ENCODE measurements at places on chromosomes 1 and 21.

- no peak for DNase-seq
Observed at GRCh38 chr21:36122977-36123376, 11.9 kb upstream of the CBR3 start.

- no peak for DNase-seq
Observed at GRCh38 chr1:42114229-42114628, 39.0 kb upstream of the GUCA2B start.

GRCh38 chr1:24986372-24986965, 56.4 kb upstream of the RUNX3 start:
- DNase-seq, result no peak

GRCh38 chr1:74693473-74693872, 19.9 kb upstream of the ERICH3 start:
- no peak for DNase-seq

GRCh38 chr1:246213502-246213901, 293.6 kb downstream of the SMYD3 start:
- no peak for DNase-seq

DNA sequence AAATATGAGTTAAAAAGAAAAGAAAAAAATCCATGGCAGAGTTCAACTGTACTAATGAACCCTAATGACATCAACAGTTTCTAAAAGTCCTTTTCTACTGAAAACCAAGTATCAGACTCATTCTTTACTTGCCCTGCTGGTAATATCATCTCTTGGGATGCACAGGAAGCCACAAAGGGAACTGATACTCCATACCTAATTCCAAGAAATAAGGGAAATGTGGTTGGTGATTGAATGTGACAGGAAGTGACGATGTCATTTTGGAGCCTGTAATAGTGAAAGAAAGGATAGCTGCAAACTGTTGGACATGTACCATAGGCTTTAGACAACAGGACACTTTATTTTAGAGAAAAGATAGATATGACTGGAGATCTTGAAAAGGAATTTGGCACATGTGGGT, 98.7 kb upstream of the VAV3 start:
- DNase-seq, result no peak

DNA sequence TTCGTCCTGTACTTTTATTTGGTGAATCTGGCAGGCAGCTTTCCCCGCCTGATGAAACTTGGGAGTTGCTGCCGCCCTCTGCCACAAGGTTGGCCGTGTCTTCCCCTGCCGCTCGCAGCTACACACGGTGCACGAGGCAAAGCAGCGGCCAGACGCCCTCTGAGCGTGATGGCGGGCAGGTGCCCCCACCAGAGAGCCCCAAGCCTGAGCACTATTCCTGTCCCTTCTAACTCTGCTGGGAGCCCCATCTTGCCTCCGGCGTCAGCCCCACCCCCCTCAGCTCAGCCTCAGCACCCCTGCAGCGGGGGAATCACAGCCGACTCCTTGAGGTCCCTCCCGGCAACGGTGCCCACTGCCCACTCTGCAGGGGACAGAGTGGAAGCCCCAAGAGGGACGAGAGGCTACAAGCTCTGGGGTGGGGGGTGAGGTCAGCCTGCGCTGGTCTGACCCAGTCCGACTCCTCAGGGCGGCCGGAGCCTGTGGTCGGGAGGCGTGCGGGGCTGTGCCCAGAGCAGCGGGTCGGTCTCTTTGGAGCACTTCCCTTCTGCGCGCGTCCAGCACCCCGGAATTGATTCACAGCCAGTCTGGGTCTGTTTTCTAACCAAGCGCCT, 41.3 kb downstream of the RIPK4 start:
- peak; percentile 74 for DNase-seq

GRCh38 chr1:236509647-236510401, 14.0 kb upstream of the LGALS8 start:
- DNase-seq, result no peak

GRCh38 chr1:59446257-59446901, 149.5 kb downstream of the FGGY start:
- no peak for DNase-seq

- DNase-seq, result no peak
Observed at GRCh38 chr21:35116777-35117176, 67.7 kb upstream of the RUNX1 start.

DNA sequence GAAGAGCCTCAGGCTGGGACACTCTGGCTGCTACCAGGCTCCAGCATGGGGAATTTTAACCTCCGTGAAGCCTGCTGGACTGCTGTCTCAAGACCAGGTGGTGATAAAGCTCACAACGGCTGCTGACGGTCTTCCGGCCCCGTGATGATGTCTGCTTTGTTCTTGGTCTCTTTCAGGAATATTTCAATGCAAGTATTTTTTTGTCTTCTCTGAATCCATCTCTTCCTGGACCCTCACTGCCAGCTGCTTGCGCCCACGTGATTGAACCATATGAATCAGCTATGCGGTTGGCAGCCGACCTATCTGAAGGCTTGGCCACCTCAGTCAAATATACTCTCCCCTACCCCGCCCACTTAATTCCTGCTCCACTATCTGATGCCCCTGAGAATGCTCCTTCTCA, 14.6 kb upstream of the SLC6A17 start:
- DNase-seq, result no peak

GRCh38 chr1:166040202-166040997, 126.4 kb downstream of the FAM78B start:
- DNase-seq, result no peak

GRCh38 chr1:81439046-81439823, 361.5 kb upstream of the ADGRL2 start:
- no peak for DNase-seq

- no peak for DNase-seq
Observed at GRCh38 chr1:228544021-228544850, 57.1 kb downstream of the RNF187 start.

DNA sequence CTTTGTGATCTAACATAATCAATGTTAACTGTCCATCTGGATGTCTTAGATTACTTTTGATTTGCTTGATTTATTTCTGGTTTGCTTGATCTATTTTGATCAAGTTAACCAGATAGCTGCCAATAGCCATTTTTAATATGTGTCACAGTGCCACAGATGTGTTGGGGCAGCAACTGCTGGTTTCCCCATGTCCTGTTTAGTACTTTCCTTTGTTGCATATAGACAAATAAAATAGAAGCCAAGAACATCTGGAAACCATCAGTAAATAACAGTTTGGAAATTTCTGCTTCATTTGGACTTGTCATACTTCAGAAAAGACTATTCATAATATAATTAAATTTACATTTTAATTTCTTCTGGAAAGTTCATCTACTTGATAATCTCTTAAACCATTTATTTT, 145.6 kb upstream of the C21orf91 start:
- no peak for DNase-seq

- peak; percentile 33 for DNase-seq
Observed at GRCh38 chr21:14616380-14617039, 70.4 kb upstream of the SAMSN1 start.

- DNase-seq, result no peak
Observed at GRCh38 chr21:44304877-44305293, 5.0 kb downstream of the PFKL start.
